Activated CD8-positive, alpha-beta T cell treated with anti-CD3 and anti-CD28 coated beads, Interleukin-2, amount 10 ng/mL, durations not matched to agents 7 days and 5 days (primary cell): ENCODE measurements at places on chromosomes 5 and 9. TPM values are rescaled to one million over a fixed set of nuclear protein-coding genes. Genes with fewer than 3 reads are reported as not detected.

DNA sequence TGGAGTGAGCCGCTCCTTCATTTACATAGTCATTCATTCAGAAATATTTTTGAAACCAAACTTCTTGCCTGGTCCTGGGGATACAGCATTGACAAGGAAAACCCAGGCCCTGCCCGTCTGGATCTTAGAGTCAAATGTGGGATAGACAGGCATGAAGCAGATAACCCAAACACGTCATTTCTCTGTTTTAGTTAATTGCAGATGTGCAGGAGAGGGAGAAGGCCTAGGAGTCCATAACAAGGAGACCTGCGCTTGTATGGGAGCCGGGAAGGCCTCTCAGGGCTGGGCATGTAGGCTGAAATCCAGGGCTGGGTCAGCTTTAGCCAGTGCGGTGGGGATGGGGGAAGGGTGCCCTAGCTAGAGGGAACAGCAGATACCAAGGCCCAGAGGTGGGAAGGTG lies 43.3 kb downstream of the PRRX2 start:
- DNase-seq: no peak

- DNase-seq: no peak
Measured at GRCh38 chr5:154830219-154830595, 20.2 kb downstream of the FAXDC2 start.

PTPA gene
- 114 TPM for total RNA-seq

GRCh38 chr9:98450496-98450895 lies 195.0 kb upstream of the TBC1D2 start:
- no peak for DNase-seq

DNA sequence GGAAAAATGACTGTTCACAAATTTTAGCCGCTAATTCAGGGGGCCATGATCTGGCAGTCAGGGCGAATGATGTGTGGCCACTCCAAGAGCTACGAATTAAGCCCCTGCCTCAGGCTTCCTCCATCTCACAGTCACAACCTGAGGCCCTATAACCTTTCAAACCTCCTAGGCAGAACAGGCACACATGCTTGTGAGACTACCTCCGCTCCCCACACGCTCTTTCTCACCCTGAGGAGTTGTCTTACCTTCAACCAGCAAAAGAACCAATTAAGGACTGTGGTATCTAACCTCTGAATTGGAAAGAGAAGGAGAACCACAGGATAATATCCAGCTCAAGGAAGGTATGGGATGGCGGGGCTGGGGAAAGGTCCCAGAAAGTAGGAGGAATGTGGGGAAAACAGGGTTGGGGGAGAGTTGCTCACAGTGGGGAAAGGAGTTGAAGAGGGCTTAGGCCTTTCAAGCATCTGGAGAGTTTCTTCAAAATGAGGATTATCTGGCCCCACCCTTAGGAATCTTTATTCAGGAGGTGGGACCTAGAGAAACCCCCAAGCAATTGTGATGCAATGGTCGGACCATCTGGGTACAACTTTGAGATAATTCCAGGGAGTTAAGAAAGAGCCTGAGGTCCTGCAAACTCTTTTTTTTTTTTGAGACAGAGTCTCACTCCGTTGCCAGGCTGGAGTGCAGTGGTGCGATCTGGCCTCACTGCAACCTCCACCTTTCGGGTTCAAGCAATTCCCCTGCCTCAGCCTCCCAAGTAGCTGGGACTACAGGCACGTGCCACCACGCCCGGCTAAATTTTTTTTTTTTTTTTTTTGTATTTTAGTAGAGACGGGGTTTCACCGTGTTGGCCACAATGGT lies 5.5 kb downstream of the PCDH1 start:
- DNase-seq: no peak

DCAF12 gene
- total RNA-seq: 56.7 TPM

ZNF169 gene
- total RNA-seq: 5.8 TPM

DNA sequence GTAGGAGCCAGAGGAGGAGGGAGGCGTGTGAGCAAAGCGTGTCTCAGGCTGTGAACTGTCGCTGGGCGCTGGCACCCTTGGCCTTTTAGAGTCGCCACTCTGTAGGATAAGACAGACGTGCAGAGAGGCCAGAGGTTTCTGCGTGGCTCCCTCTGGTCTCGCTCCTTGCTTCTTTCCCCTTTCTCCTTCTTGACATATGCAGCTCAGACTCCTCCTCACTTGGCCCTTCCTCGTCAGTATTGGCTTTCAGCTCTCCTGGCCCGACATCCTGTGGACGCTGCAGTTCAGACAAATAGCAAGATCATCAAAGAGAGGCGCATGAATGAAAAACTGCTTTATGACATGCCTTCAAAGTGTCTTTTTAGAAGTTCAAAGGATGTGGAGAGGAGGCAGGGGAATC lies 116.8 kb upstream of the SPRY4 start:
- peak; percentile 39 for DNase-seq

GRCh38 chr9:15724612-15725011 lies 171.8 kb downstream of the CCDC171 start:
- DNase-seq: no peak

- DNase-seq: no peak
Measured at GRCh38 chr9:124593200-124593599, 86.0 kb upstream of the NR5A1 start.

STARD4 gene
- total RNA-seq: 55.9 TPM

DNA sequence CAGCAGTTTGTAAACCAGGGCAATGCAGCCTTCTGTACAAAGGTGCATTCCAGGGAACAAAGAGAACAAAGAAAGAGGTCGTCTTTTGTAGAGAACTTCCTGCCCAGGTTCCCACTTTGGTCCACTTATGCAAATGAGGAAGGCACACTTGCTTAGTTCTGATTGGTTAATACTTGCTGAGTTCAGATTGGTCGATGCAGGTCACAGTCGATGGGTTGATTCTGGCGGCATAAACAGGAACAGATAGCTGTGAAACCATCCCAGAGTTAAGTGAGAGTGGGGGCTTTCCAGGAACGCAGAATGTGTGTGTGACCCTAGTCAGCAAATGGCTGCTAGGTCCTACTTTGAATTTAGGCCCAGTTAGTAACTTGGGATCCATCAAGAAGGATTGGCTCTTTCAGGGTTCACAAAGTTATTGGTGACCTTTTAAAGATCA lies 1.8 kb upstream of the ADAMTS13 start:
- no peak for DNase-seq

DNA sequence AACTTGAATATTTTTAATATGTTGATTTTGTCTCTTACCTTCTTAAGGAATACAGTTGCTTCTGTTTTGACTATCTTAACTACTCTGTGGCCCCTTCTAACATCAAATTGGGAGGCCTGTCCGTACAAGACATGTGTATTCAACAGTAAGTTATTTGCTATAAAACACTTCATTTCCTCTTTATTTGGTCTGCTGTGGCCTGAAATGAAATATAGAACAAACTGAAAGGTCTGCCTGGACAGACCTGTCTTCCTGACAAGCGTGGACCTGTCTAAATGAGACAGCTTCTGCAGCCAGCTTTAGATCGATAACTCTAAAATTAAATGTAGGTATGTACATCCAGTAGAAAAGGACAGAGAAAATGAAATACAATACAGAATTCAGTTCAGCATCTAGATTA lies 2.2 kb upstream of the LPAR1 start:
- no peak for DNase-seq
